ENCODE measurements at places on chromosomes 2 and 18.

- DNase-seq, result no peak
These were observed 687.3 kb downstream of the NRXN1 start for GRCh38 chr2:50344509-50345106.

DNA sequence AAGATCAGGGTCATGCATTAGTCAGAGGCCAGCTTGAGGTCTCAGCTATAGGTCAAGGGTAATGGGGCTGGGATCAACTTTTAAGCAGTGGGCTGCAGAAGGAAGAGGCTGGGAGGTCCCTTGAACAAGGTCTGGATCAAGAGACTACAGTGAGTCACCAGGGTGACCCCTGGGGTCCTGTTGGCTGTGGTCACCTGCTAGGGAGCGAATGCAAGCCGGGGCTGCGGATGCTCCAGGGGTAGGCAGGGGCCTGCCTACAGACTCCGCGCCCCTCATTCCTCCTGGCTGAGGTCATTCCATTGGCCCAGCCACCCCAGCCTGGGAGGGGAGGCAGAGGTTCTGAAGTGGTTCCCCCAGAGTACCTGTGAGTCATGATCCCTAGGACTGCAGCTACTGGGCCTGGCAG is 110.4 kb downstream of the CYP26B1 start:
- no peak for DNase-seq

GRCh38 chr2:133452583-133452982 is 115.7 kb downstream of the NCKAP5 start:
- no peak for DNase-seq

- DNase-seq, result no peak
These were observed 147.8 kb downstream of the UBE2E3 start for GRCh38 chr2:181128199-181128598.

DNA sequence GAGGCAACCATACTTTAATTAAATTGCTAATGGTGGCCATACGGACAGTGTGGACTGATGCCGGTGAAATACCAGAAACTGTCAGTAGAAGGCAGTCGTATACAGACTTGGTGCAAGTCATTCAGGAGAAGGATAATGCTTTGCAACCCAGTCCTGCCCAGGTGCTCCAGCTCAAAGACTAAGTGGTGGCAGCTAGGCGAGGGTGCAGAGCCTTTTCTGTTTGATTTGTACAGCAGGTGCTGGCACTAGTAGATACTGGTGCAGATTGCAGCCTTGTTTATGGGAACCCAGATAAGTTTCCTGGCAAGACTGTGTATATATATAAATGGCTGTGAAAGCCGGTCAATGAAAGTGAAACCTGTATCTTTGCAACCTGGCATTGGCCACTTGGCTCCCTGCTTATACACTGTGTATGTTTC is 208.3 kb upstream of the SYT4 start:
- DNase-seq, result no peak

DNA sequence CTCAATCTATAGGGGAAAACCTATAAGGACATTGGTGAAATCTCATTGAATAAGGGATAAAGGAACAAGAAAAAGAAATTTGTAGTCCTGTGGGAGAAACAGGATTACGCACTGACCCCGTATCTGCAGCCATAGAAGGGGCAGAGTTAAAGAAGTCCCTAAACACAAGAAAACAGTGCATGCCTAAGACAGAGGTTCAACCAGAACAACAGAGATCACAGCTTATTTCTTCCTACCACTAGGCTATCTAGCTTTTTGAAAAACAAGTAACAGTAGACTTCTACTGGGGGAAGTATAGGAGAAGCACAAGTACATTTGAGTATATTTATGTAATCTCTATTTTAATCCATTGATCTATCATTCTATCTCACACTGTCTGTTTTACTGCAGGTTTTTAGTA is 485.2 kb upstream of the REG3G start:
- DNase-seq, result no peak

GRCh38 chr18:26717123-26717719 is 148.3 kb downstream of the AQP4 start:
- no peak for DNase-seq

DNA sequence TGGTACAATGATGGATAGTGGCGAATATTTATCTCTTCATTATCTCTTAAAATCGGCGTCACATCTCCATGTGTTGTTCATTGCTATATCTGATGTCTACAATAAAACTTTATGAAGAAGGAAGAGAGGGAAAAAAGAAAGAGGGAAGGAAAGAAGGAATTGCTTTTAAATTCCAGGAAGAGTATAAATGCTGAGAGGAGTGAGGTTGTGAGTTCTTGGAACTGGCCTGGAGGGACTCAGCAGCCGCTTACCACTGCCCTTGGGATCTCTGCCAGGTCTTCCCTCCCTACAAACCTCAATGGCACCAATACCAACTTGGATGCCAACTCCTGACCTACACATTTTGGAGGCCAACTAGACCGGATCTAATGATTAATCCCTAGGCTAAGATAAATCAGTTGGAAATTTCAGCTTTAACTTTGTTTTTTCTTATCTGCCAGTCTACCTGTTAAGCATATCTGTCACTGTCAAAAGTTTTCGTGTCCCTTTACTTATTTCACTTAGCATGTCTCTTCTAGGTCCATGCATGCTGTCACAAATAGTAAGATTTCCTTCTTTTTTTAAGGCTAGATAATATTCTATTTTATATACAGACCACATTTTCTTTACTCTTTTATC is 9.8 kb downstream of the SCN9A start:
- DNase-seq, result no peak

DNA sequence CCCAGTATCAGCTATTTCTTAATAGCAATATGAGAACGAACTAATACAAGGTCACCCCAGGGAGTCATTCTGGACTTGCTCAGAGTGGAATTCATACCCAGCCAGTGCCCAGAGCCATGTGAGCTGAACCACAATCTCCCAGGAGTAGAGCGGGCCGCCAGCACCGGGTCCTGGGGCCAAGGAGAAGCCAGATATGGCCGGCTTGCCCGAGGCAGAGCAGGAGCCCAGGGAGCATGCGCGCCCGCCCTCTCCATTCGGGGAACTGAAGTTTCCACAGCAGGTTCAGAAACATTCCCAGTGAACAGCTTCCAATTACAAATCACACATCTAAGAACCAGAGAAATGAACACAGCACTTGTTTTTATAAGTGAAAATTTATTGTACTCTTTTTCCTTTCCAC is 37.5 kb downstream of the EIPR1 start:
- DNase-seq, result no peak

DNA sequence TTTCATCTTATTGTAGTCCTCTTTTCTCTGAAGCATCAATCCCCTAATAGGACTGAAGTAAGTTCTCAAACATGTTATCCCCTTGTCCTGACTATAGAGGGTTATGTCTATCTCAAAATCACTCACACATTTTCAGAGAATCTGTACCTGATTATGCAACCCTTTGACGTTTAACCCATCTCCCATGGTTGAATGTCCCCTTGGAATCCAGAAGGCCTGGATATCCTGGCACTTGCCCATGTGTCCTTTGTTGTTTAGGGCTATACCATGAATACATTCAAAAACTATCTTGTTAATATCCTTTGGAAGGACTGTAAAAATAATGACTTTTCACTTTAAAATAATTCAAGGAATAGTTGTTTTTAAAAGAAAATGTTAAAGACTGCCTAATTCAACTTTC is 66.3 kb upstream of the PSMD14 start:
- DNase-seq, result no peak
